ENCODE measurements at places on chromosomes 2 and 18.

DNA sequence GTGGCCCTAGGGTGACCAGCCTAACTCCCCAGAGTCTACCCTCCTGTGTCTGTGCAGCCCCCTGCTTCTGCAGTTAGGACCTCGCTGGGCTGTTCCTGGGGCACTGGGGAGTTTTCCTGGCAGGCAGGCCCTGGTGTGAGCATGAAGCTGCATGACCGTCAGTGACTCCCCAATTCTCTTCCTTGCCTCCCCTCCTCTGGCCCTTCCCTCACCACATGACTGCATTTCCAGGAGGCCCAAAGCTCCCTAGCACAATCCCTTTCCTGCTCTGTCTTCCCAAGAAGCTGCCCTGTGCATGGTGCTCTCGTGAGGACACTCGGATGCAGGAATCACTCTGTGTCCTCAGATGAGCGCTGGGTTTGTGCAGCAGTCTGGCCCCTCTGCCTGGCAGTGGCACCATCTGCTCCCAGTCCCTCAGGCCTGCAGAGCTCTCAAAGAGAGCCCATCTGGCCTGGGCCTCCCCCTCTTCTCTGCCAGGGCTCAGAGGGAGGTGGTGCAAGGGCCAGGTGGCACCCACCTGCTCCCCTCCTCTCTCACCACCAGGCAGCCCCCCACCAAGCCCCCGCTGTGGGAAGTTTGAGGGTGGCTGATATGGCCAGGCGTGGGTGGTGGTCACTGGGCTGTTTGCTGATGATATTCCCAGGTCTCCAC lies 125.6 kb upstream of the HS6ST1 start:
- DNase-seq = peak; percentile 31

DNA sequence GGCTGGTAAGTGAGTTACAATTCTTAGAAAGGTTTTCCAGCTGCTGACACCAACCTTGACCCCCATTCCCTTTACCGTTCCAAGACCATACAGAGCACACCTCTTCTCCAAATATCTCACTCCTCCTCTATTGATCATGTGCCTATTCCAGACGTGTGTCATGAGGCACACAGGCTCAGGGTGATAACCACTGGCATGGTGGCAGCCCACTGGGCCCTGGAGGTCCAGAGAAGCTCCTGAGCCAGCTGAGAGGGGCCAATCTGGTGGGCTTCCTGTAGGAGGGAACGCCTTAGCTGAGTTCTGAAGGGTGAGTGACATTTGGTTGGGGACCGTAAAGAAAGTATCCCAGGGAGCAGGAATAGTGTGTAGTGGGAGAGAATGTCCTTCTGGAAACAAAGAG lies 28.3 kb downstream of the ZAP70 start:
- DNase-seq = peak; percentile 30

- DNase-seq = no peak
Measured at GRCh38 chr18:21735452-21736015, 5.1 kb upstream of the MIB1 start.

- DNase-seq = no peak
Measured at GRCh38 chr18:13101659-13102197, 110.6 kb downstream of the CEP192 start.

Measured in RWPE2 (cell line).